Keratinocyte (primary cell): ENCODE measurements at places on chromosomes 7 and 10.

GRCh38 chr7:36777855-36778254, 53.6 kb upstream of the AOAH start:
- no peak overlapping the region for H3K4me3 ChIP-seq
- no peak for DNase-seq
- H3K27ac ChIP-seq: no peak overlapping the region
- H3K4me1 ChIP-seq: no peaks in the 10 kb centered on the region

DNA sequence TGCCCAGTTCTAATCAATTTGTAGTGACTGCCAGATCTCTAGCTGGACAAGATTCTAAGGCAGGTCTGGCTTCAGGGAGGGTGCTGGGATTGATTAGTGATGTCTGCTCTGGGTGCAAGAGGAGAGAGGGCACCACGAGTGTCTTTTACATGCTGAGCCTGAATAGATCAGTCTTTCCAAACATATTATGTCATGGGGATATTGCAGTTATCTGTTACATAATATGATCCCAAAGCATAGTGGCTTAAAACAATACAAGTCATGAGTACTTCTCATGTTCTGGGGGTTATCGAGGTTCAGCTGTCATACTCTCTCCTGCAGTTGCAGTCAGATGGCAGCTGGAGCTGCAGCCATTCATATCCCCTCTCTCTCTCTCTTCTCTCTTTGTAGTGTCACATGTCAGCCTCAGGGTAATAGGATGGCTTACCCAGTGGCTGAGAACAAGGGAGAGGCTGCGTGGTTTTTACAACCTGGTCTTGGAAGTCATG, 26.0 kb downstream of the SLC29A3 start:
- H3K4me1 ChIP-seq: peaks cover 7% of the 10 kb centered on the region
- no peak for DNase-seq
- H3K27ac ChIP-seq: no peak overlapping the region
- H3K36me3 ChIP-seq: no peaks in the 10 kb centered on the region

DNA sequence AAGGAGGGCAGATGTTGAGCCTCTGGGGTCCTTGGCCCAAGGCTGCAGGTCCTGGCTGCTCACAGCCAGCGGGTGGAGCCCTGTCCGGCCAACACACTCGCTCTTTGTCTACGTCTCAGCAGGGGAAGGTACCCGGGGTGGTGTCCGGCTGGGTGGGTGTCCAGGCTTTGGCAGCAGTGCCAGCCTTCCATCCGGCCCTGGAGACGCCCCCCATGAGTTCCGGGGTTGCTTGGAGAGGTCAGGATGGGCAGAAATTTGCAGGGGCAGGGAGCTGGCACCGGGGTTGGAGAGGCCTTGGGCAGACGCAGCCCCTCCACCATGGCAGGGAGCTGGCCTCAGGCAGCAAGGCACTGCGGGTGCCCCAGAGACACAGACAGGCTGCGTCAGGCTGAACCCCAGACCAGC, 42.2 kb upstream of the ELN start:
- H3K27ac ChIP-seq: no peak overlapping the region
- no peaks in the 10 kb centered on the region for H3K36me3 ChIP-seq
- H3K4me3 ChIP-seq: no peak overlapping the region
- DNase-seq: no peak
- no peaks in the 10 kb centered on the region for H3K27me3 ChIP-seq

DNA sequence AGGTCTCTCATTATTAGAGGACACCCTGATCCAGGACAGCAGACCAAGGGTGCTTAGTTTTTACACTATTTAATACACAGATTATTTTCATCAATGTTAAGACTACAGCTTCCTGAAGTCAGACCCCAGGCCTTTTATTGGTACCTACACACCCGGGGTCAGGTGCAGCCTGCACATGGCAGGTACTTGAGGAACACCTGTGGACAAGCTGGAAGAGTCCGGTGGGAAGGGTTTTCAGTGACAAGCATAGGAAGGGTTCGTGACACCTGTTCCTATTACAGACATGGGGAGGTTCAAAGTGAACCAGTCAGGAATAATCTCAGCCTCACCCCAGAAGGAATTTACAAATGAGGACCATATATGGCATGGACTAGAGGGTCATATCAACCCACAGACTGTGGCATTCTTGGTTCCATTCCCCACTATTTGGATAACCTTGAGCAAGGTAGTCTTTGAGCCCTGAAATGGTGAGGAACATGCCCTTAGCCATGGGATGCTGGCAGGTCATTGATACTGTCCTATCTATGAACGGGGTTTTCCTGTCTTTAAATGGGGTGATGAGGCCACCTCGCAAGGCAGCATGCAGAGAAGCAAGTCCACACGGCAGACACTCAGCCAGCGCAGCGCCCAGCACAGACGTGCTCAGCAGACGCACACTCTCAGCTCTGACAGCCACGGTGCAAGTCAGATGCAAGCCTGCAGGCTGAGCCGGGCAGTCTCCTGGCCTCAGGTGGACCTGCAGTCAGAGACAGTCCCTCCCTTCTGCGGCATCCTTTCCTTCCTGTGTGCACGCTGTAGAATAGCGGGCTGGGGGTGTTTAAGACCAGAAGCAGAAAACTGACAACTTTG, 624.9 kb downstream of the PTPRN2 start:
- H3K4me3 ChIP-seq: no peak overlapping the region
- no peak overlapping the region for H3K27ac ChIP-seq
- H3K27me3 ChIP-seq: no peaks in the 10 kb centered on the region
- H3K36me3 ChIP-seq: no peaks in the 10 kb centered on the region
